Astrocyte (in vitro differentiated cells and primary cell): ENCODE measurements at places on chromosomes 1 and 21.

DNA sequence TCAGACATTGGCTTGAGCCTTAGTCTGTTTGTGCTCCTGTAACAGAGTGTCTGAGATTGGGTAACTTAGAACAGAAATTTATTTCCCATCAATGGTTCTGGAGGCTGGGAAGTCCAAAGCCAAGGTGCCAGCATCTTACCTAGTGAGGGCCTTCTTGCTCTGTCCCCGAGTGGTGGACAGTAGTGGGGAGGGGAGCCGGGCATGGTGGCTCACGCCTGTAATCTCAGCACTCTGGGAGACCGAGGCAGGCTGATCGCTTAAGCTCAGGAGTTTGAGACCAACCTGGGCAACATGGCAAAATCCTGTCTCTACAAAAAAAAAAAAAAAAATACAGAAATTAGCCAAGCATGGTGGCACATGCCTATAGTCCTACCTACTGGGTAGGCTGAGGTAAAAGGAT lies 336.5 kb upstream of the VAMP3 start:
- DNase-seq = no peak

DNA sequence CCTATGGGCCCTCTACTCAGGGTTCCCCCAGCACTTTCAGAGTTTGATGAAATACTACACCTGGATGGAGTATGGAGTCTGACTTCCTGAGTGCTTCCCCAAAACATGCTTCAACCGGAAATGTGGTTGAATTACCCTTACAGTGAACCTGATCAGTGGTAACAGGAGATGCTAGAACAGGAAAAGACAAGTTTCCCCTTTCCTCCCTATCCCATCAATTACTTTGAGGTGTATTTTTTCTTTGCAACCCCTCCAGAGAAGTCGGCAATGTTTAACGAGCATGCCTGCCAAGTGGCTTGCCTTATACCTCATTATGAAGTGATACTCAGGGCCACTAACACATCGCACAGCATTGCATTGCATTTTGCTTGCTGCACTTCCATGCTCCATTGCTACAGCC lies 7.0 kb downstream of the KRTAP15-1 start:
- DNase-seq = no peak

GRCh38 chr1:2508180-2508579 lies 18.2 kb downstream of the PANK4 start:
- no peak for DNase-seq

- DNase-seq = no peak
Measured at GRCh38 chr1:178574345-178574744, 61.4 kb downstream of the TEX35 start.

GRCh38 chr21:45270306-45270821 lies 17.3 kb downstream of the POFUT2 start:
- no peak for DNase-seq

DNA sequence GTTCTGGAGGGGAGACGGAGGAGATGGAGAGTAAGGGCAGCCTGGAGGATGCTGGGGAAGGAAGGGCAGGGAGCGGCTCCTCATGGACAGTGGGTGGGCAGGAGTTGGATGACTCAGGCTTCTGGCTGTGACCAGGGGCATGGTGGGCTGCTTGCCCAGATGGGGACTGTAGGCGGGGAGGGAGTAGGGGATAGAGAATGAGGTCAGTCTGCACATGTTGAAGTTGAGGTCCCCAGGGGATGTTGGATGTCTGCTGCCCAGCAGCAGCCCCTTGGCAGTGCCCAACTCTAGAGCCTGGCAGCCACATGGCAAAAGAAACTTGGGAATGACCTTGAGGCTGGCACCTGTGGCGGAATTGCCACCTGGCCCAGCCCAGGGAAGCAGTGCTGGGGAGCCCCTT lies 6.4 kb downstream of the SELENON start:
- peak; percentile 66 for DNase-seq

GRCh38 chr1:165854101-165854845 lies 26.9 kb downstream of the UCK2 start:
- peak; percentile 97 for DNase-seq

- DNase-seq = no peak
Measured at GRCh38 chr1:96934282-96934681, 212.7 kb downstream of the PTBP2 start.
